ENCODE measurements at places on chromosomes 3 and 15.

DNA sequence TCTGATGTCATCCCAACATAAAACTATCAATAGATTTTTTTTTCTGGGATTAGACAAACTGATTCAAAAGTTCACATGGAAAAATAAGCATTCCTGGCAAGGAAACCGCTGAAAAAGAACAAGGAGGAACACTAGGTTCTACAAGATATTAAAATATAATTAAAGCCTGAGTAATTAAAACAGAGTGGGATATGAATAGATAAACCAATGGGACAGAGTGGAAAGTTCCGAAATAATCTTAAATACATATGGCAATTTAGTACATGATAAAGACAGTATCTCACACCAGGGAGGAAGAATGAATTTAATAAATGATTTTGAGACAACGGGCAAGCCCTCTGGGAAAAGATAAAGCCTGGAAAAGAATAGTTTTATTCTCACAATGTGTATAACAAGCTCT is 4.7 kb downstream of the GLDN start:
- no peak for DNase-seq

DNA sequence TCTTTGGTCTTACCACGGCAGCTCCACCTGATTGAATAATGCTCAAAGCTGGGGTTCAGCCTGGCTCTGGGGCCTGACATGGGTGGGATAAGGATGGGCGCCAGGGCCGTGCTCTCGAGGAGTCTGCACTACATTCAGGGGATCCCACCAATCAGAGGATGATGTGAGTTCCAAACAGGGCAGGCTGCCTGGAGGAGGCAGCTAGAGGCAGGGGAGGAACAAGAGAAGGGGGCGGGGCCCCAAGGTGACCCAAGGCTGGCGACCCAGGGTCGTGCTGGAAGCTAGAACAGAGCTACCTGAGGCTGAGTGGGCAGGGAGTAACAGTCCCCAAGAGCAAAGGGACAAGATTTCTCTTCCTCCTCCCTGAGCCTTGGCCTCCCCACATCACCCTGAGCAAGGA is 56.1 kb downstream of the PCSK6 start:
- DNase-seq = no peak

DNA sequence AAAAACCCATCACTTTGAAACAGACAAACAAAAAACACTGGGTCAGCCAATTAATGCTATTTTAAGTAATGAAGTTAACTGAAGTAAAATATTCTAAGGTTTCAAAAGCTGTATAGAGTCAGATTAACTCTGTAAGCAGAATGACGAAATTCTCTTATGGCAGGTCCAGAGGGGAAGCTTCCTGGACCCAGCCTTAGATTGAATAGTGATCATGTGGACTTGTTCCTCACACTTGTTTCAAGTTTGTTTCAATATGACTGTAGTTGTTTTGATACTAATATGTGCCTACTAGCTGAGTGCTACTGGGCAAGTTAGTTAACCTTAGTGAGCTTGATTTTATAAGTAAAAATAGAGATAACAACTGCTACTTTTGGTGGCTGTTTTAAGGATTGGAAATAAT is 32.6 kb downstream of the PLS1 start:
- no peak for DNase-seq

- no peak for DNase-seq
Observed at GRCh38 chr3:156459434-156459833, 95.5 kb downstream of the SSR3 start.

DNA sequence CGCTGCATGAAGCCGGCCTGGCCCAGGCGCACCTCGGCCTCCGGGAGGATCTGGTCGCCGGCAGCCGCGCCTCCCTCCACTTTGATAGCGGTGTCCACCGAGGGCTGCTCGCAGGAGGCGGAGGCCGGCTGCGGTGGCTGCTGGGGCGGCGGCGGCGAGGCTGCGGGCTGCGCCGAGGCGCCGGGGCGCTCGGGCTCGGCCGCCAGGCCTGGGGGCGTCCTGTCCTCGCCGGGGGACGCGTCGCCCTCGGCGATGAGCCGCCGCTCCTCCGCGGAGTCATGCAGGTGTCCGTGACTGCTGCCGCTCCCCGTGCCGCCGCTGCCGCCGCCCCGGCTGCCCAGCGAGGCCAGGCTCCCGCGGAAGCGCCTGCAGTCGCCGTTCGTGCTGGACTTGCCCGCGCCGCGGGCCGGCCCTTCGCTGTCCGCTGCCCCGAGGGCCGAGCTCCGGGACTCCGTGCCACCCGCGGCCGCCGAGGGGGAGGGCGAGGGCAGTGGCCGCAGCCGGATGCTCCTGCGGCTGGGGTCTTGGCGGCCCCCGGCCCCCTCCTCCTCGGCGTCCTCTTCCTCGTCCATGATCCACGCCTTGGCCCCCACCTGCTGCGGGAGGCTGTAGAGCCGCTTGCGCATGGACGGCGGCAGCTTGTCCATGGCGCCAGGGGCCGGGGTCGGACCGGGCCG is 996 bp downstream of the HCN4 start:
- peak; percentile 5 for DNase-seq

GRCh38 chr3:18965781-18966180 is 182.5 kb upstream of the KCNH8 start:
- DNase-seq = no peak

DNA sequence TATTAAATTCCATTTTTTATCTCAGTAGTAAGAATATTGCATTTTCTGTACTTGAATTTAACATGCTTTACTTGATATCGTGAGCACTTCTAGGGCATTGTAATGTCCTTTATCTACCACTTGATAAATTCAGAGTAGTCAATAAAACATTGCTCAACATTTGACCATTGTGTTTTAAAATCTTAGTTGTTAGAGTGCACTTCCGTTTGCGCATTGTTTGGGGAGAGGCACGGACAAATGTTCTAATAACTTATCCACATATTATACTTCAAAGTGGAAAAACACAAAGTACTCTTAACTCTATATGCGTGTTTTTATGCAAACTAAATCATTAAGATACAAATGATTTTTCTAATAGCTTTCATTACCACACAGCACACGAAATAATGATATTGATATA is 419 bp downstream of the FAM227B start:
- DNase-seq = no peak

GRCh38 chr15:89187986-89188514 is 33.3 kb downstream of the RLBP1 start:
- no peak for DNase-seq

DNA sequence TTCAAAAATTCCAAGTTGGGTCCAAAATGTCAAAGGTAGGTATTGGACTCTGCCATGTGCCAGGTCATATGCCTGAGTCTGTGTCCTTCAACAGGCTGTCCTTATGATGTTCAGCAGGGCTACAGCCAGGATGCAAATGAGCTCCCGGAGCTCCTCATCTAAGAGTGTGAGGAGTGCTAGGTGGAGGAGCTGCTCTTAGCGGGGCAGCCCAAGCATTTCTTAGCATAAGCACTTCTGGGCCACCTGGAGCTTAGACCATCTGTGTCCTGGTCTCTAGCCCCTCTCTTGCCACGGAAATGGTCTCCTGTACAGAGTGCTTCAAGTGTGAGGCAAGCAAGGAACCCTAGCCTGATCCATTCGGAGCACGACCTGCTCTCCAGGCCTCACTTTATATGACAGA is 64.6 kb upstream of the PRR23C start:
- no peak for DNase-seq

DNA sequence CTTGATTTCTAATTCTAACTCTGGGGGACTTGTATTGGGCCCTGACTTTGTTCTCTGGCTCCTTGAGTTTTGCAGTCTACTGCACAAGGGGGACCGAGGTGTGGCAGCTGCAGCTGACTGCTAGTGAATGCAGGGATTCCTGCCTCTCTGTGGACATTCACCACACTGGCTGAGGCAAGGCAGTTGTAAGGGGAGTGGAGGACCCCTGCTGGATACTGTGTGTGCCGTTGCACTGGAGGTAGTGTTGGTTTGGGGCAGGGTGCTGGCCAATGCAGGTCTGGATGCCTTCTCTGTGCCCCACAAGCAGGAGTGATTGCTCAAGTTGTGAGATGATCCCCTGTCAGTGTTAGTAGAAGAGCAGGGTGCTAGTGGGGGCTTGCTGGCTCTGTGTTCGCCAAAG is 626.1 kb downstream of the SQOR start:
- DNase-seq = no peak

- peak; percentile 6 for DNase-seq
Observed at GRCh38 chr3:5787861-5788488, 600.5 kb downstream of the EDEM1 start.

DNA sequence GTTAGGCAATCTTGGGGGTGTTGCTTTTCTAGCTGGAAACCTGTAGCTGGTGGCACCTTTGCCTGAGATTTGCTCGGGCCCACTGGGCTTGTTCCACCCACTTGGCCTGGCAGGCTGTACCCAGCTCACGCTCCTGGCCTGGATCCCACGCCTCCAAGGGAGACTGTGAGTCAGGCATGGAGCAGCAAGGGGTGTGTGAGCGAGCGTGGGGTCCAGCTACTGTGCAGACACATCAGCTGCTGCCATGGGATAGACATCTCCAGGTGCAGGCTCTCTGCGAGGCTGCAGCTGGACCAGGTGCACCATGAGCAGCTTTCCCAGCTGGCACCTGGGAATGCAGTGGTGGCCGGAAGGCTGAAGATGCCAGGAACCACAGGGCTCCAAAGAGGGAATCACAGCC is 36.0 kb downstream of the NR1D2 start:
- no peak for DNase-seq

- no peak for DNase-seq
Observed at GRCh38 chr3:10351013-10351735, 30.3 kb upstream of the SEC13 start.

DNA sequence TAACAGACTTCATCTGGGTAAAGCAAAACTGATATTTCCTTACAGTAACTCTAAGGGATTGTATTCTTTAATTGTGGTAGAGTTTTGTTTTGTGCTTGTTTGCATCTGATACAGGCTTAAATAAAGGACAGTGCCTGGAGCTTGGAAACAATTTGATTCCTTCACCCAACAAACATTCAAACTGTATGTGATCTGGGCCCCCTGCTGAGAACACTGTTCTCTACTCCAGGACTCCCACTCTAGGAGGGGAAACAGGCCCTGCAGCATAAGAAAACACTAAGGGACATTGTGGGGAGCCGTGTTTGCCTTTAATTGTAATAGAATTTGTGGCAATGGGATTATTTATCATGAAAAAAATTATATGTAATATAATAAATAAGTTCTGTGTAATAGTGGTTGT is 56.9 kb downstream of the CTDSPL start:
- no peak for DNase-seq

- no peak for DNase-seq
Observed at GRCh38 chr15:29123171-29123570, 146.5 kb downstream of the NSMCE3 start.

DNA sequence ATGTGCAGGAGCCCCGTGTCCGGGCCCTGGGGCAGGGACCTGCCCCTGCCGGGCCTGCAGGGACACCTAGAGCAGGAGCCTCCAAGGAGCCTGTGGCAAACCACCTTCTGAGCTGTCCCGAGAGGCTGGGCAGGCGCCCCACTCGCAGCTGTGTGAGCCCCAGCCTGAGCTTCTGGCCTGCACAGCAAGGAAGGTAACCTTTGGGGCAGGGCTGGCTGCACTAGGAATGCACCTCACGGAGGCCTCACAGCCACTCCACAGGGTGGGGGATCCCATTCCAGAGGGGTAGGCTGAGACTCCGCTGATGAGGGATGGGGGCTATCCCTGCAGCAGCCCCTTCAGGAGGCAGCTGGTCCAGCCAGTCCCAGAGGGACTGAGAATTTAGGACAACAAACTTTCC is 68.1 kb downstream of the DNAJB8 start:
- DNase-seq = no peak

- no peak for DNase-seq
Observed at GRCh38 chr3:195458316-195458717, 15.5 kb upstream of the ACAP2 start.

DNA sequence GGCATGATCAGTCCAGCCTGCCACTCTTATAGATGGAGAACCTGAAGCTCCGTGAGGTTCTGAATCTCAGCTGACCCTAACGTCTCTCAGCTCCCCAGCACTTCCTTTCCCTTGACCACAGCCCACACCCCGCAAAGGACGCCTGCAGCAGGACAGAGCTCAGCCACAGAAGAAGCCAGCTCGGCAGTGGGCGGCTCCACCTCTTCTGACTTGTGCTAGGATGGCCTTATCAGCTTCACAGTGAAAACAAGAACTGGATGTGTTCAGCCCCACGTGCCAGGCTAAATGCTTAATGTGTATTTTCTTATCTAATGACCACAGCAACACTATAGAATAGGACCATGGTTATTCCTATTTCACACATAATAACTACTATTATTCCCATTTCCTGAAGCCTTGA is 127.6 kb downstream of the ARNT2 start:
- no peak for DNase-seq

GRCh38 chr3:53258600-53259426 is 3.0 kb upstream of the TKT start:
- no peak for DNase-seq

- DNase-seq = peak; percentile 16
Observed at GRCh38 chr3:42803414-42804105, 730 bp downstream of the HIGD1A start.

DNA sequence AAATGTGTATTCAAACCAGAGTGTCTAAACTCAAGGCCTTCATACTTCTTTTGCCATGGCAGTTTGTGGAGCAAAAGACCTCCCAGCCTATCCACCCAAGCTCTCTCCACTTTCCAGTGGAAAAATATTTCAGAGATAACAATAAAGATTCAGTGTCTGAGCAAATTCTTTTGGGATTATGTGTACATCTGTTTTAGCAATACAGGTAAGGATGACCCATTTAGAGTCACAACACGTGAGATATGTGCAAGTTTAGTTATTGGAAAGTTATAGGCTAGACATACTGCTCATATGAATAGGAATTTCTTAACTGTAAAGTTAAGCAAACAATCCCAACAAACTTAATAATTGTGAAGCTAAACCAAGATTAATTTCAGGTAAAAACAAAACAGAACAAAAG is 174.5 kb upstream of the LRIG1 start:
- DNase-seq = no peak

GRCh38 chr3:54776601-54777000 is 151.3 kb downstream of the LRTM1 start:
- DNase-seq = no peak

GRCh38 chr15:35107122-35107521 is 22.0 kb upstream of the NANOGP8 start:
- DNase-seq = no peak

DNA sequence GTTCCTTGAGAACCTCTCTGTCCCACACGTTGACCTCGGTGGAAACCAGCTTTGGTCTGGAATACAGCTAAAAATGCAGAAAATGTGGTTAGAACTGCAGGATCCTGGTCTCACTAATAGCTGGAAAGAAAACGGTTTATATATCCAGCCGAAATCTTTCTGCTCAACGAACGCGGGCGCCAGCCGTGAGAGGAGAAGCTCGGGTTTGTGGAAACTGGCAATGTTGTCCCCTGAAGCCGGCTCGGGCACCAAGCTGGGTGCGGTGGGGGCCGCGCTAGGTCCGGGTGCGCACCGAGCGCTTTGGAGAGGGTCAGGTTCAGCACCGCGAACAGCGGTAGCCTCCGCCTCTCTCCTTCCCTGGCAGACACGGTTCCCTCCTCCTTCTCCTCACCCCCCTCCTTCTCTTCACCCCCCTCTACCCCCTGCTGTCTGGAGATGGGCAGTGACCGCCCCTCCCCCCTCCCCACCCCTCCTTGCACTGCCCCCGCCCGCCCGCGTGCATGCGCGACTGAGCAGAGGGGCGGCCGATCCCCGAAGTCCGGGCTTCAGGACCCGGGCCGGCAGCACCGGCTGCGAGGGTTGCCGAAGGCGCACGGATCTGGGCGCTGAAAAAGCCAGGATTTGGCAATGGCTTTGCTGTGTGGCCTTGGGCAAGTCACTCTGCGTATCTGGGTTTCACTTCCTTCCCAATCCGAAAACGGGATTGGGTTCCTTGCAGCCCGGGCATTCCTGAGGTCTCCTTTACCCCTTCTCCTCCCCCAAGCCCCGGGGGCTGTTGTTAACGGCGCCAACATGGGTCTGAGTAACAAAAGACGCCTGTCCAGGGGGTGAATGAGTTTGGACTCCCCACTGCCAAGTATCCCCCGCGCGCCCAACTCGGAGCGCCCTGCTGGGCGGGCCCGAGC is at the start of gene SKOR1:
TSS of gene SKOR1 (plus strand) at position 534 of the 905 bp plus-strand sequence. CDS start at position 628, 94 bp downstream.
- DNase-seq = no peak
